ENCODE measurements at places on chromosomes 7 and 10.

DNA sequence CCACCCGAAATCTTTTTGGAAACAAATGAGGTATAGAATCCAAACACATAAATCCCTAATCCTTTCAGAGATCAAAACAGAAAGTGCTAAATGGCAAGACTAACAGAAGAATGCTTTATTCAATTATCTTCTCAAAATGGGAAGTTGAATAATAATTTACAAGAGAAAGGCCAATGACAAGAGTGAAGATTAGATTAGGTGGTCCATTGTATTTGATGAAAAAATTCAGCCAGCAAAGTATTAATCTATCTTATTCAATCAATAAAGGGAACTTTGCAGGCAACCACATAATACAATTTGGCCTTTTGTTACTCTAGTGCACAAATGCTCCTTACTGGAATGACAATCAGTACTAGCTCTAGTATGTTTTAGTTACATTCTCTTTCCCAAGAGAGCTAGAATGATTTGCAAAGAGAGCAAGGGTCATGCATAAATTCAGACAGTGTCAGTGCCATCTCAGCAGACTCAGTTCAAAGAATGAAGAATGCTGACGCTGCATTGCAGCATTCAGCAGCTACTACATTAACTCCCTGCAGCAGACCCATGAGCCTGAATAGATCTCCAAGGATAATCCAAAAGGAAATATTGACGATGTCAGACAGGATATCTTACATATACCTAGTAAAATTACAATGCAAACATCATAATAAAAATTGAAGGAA is 131.8 kb downstream of the ANK3 start:
- no peak for DNase-seq

- DNase-seq: no peak
These were observed 20.4 kb downstream of the CCDC71L start for GRCh38 chr7:106640368-106641141.

DNA sequence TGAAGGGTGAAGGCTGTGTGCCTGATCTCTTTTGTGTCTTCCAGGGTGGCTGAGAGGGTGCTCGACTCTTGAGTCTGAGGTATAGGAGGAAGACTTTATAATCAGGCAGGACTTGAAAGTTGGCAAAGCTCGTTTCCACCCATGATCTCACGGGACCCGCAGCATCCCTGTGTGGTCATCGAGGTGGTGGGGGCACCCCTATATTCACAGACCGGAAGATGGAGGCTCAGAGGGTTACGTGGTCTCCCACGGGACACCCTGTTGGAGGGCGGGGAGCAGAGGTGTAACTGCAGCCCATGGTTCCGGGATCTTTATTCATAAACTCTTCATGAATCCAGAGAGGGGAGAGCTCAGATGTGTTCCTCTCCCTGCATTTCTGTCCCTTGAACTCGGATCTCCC is 9.6 kb upstream of the SHH start:
- DNase-seq: no peak

DNA sequence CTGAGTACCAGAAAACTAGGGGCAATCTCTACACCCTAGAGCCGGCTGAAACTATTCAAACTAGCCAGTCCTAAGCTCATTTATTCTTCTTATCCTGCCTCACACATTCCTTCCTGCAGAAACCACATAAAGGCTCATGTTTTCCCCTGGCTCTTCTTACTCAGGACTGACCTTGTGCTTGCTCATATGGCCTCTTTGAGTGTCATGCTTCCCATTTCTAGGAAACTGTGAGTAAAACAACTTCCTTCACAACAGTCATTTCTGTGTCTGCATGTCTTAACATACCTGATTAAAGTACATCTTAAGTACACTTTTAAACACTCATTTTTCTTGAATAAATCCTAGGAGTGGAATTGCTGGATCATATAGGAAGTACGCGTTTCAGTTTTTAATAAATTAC is 52.3 kb upstream of the KIAA1217 start:
- no peak for DNase-seq

DNA sequence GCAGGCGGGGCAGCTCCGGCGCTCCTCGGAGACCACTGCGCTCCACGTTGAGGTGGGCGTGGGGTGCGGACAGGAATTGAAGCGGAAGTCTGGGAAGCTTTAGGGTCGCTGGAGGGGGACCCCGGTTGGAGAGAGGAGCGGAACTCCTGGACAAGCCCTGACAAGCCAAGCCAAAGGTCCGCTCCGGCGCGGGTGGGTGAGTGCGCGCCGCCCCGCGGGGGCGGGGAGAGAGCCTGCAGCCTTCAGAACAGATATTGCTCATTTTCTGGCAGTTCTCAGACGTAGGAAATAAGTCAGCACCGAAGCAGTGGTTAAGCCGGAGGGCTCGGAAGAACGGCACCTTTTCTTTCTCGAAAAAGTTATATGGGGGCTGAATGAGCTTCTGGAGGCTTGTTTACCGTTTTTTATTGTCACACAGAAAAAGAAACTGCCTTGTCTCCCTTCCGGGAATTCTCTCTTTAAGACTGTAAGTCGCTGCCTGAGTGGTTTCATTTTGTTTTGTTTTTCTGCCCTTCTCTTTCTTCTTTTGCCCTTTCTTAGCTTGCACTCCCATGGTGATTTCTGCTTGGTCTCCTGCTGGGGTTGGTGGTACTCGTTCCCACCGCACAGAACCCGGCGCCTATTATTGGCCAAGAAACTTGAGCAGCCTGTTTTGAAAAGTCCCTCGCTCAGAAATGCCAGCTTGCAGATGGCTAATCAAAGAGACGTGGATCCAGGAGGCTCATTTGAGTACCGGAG is 732 bp downstream of the FAS start:
- peak; percentile 80 for DNase-seq

DNA sequence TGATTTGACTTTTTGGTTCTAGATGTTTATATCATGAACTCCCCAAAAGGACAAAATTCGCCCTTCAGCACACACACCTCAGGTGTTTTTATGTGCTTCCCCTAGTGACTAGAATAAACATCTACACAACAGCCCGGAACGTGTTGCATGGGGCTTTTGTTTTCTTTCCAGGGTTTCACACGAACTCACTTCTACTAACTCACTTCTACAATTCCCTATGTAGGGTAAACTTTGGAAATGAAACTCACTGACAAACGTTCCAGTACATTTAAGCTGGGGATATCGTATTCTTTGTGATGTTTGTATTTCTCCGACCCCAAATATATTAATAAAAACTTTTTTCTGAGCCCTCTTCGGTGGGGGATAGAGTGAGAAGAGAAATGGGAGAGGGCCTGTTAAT is 1.4 kb downstream of the TRA2A start:
- no peak for DNase-seq

DNA sequence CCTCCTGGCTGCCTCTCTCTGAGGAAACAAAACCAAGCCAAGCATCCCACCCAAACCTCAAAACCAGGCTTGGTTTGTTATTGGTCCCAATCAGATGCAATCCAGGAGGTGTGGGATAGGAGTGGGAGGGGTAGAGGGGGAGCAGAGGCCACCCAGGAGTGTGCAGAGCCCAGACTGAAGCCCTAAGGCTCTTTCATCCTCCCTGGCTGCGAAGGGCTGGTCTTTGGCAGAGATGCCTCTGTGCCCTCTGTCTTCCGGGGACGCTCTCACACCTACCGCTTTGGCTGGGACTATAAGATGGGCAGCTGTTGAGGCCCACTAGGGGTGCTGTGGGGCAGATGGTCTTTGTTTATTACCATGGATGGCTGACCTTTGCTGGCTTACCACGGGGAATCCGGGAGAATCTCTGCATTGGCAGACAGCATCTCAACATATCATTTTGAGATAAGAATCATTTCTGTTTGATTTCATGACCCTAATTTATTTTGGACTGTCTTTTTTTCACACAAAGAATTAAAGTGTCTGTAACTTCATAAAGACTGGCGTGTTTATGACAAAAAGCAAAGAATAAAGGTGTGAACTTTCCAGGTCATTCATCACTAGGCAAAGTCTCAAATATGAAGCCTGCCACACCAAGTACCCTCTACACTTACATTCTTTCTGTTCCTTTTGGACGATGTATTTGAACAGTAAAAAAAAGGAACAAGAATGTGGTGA is 6.5 kb upstream of the DENND2A start:
- DNase-seq: no peak

GRCh38 chr7:112122144-112122543 is 84.1 kb downstream of the DOCK4 start:
- DNase-seq: no peak

DNA sequence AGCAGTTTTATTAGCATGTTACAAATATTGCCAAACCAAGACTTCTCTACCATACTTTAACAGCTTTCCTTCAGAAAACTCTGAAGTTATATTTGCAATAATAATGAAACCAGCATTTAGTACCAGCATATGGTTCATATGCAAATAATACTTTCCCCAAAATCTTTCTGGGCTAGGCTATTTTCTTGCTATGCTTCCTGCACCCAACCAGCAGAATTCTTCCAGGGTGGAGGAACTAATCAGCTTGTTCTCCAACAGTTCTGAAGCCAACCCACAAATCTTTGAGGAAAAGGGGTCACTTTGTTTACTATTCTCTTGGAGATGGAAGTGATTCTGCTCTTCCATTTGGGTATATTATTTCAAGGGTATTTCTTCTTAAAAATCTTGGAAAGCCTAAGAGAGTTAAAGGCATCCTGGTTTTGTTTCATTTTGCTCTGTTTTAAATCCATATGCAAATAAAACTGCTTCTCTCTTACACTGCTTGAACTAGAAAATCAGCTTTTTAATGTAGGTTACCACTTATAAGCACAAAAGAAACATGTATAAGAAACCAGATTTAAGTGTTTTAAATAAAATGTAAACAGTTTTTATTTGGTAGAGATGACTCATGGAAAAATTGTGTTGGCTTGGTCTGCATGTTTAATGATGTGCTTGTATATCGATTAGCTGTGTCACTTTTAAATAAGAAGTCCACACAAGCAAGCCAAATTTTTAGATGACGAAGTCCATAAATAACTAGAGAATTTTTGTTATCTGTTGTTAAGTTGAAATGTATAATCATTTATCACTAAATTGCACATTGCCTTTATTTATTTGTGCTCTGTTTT is 103.7 kb downstream of the HECTD2 start:
- no peak for DNase-seq

- DNase-seq: no peak
These were observed 77.2 kb downstream of the FAM204A start for GRCh38 chr10:118264838-118265470.

GRCh38 chr7:34438436-34438835 is 219.6 kb upstream of the NPSR1 start:
- no peak for DNase-seq

DNA sequence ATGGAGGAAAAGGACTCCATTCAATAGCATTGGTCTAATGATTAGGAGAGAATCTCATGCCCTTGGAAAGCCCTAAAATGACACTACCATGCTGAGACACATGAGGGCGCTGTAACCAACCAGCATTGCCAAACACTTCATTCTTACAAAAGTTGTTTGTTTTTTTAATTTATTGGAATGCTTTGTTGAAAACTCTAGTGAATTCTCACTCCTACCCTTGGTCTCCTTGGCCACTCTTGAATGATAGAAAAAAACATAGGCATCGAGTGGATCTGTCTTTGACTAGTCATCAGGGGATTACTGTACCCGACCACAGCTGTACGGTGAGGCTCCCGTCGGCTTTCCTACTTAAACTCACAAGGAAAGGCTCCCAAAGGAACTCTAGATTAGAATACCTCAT is 29.3 kb upstream of the ADD3 start:
- no peak for DNase-seq

- no peak for DNase-seq
These were observed 72.9 kb upstream of the KIAA1217 start for GRCh38 chr10:24136070-24136469.

DNA sequence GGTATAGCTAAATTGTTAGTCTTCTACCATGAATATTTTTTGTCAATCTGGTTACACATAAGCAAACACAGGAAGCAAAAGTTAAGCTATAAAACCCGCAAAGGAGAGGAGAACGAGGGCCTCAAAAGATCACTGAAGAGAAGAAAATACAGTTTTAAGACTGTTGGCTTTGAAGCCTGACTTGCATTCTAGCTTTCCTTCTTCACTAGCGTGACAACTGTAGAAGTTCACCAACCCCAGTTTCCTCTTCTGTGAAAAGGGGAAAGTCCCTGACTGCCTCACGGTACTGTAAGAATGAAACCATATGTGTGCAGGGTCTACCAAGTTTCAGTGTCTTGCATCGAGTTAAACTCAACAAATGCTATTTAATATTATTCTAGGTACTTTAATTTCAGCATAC is 7.5 kb upstream of the LRRN3 start:
- no peak for DNase-seq

- no peak for DNase-seq
These were observed 16.2 kb upstream of the FAM204A start for GRCh38 chr10:118358327-118358726.

DNA sequence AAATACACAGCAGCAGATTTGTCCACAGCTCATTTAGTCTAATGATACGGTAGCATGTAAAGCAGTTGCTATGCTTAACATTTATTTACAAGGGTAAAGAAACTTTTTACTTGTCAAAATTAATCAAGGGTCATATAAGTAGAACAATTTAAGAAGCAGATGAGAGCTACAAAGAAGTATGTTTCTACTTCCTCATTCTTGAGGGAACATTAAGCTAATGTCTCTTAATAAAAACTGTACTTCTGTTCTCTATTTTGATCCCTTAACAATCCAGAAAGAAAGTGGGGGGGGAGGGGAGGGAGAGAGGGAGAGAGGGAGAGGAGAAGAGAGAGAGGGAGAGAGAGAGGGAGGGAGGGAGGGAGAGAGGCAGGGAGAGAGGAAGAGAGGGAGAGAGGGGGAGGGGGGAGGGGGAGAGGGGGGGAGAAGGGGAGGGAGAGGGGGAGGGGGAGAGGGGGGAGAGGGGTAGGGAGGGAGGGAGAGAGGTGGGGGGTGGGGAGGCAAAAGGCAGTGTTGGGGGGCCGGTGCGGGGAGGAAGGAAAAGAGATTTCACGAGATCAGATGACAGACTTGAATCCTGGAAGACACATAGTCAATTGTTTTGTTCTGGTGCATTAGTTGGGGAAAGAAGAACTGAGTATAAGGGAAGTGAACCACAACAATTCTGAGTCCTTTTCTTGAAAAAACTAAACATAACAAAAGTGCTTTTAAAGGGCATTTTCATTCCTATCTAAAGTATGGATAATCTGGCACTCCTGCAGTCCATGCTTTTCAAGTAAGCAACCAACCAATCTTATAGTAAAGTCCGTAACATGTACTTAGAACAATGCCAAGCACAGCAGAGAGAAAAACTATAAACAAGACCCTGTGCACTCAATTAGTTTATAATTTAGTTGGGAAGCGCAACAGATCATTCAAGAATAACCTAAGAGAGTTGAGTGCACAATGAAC is 128.0 kb downstream of the USP6NL start:
- DNase-seq: no peak

GRCh38 chr10:110641256-110641655 is 2.9 kb upstream of the RBM20 start:
- DNase-seq: no peak

GRCh38 chr7:101933028-101933427 is 115.6 kb downstream of the CUX1 start:
- no peak for DNase-seq

GRCh38 chr7:69173846-69174245 is 424.4 kb upstream of the AUTS2 start:
- no peak for DNase-seq

DNA sequence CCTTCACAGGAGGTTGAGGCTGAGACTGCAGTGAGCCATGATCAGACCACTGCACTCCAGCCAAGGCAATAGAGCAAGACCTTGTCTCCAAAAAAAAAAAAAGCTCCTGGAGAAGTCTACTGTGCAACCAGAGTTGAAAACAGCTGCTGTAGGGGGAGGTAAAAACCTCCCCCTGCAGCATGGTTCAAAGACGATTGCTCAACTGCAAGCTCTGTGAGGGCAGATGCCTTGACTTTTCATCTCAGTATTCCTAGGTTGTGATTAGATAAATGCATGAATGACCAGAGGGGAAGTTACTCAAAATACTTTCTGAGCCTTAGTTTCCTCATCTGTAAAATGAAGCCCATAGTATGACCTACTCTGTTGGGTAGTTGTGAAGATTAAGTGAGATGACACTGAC is 25.0 kb upstream of the PPA1 start:
- DNase-seq: no peak

All from lower lobe of right lung (tissue), 2 donors.